ENCODE measurements at places on chromosomes 2 and 18.
A peak's percentile ranks its signal among the peaks of the same experiment; 100 is the strongest.

GRCh38 chr18:57589161-57589560, 2.7 kb upstream of the FECH start:
- DNase-seq = no peak

DNA sequence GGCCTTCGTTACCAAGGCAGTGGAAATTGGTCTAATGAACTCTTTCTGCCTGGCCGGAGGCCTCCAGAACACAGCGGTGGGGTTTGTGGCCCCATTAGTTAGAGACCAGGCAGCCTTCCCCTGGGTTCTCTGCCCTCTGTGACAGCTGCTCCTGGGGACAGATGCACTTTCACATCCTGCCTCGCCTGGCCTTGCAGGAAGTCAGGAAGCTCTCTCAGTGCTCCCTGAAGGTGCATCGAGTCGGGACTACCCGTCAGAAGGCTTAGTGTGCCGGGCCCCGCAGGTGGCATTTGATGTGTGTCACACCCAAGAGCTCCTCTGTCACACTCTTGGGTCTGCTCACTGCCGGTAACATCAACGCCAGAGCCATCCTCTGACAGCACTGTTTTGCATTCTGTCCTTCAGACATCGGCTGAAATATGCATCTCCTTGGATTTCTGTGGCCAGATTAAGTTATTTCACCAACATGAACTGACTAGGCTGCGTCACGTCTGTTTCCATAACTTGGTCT, 158.3 kb downstream of the LDLRAD4 start:
- no peak for DNase-seq

GRCh38 chr2:171550613-171551012, 28.3 kb downstream of the CYBRD1 start:
- DNase-seq = no peak

DNA sequence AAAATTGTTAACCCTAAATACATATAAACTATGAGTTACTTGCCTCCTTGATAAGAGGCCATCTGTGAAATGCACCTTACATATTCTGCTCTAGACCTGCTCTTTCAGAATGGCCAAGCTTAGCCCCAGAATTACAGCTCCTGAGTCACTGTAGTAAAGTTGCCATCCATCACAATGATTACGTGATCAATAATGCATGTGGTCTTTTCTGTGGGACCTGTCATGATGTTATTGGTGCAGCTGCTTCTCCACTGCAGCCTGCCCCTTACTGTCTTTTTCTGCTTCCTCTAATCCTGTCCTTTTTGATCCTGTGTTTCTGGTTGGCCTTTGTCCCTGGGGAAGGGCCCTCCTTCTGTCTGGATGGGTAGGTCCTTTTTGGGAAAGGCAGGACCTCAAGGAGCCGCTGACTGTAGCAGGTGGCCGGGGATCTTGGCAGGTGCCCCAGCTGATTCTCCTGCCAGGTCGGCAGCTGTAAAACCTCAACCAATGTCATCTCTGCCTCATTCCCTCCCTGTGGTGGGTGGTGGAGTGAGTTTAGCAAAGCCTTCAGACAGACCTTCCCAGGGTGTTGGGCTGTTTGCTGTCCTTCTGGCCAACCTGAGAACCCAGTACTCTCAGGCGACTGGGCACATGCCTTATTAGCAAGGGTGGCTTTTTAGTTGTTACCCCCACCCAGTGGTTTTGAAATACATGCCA, 126.2 kb upstream of the EML6 start:
- no peak for DNase-seq

DNA sequence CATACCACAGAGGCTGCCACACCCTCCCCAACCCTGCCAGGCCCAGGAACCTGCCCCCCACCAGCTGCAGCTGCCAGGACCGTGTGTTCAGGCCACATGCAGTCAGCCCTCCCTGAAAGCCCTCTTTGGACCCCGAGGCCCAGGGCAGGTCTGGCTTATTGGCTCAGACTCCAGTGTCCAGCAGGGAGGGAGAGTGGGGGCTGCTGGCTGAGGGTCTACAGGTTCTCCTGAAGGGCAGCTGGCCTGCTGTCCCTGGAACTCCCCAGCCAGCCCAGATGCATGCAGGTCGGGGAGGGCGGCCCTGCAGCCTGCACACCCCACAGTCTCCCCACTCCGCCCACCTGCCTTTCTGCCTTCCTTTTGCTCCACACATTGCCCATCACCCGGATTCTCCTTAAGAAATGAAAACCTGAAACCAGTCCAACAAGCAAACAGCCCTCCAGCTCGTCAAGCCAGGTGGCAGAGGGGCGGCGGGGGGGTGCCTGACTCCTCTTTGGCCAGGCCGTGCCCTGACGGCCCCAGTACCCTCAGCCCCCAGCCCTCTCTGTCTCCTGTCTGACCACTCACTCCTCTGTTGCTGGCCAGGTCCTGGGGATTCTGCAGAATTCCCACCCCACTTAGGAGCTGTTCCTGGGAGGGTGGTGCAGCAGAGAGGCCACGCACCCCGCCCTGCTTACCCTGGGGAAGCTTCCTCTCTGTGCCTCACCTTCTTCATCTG, 18.0 kb downstream of the GPR35 start:
- no peak for DNase-seq

DNA sequence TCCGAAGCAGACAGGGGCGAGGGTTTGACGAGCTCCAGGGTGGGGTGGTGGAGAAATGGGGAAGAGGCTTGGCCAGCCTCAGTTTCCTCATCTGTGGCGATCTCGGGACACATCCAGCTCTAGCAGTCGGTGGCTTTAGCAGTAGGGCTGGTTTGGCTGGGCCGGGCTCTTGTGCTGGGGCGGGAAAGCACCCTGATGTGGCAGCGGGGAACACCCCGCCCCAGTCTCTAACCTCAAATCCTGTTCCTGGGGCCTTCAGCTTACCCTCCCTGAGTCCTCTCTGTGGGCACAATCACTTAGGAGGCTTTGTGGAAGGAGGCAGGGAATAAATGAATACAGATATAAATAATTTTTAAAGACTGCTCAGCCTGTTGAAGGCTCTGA, 26.5 kb upstream of the MCFD2 start:
- DNase-seq = no peak

GRCh38 chr2:100629309-100629708, 66.5 kb downstream of the PDCL3 start:
- DNase-seq = no peak

DNA sequence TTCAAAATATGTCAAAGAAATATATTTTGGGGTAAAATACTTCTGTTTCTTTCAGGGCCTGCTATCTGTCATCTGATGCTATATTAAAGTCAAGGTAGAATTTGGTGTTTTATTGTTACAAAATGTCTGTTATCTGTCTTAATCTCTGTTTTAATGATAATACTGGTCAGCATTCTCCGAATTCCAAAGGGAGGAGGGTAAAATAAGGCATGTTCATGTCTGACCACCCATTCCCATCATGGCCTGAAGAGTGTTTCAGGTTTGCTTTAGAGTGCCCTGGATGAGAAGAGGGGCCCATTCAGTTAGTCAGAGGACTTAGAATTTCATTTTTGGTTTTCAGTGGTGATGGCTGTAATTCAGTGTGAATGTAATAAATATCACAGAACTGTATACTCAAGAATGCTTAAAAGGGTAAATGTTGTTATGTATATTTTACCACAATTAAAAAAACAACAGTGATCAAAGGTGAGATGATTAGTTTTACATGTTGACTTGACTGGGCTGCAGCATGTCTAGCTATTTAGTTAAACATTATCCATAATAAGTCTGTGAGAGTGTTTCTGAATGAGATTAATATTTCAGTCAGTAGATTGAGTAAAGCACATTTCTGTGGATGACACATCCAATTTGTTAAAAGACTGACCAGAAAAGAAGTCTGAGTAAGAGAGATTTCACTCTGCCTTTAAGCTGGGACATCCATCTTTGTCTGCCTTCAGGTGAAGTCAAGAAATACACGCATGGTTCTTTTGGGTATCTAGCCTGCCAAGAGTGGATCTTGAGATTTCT, 467.9 kb upstream of the SYT4 start:
- no peak for DNase-seq

GRCh38 chr18:59927246-59927825, 27.5 kb downstream of the PMAIP1 start:
- DNase-seq = no peak

- DNase-seq = no peak
Measured at GRCh38 chr18:50177294-50177992, 17.5 kb downstream of the MYO5B start.

- peak; percentile 98 for DNase-seq
Measured at GRCh38 chr2:190863946-190864345, 16.7 kb upstream of the GLS start.

- DNase-seq = no peak
Measured at GRCh38 chr2:144935736-144936135, 415.8 kb upstream of the ZEB2 start.

DNA sequence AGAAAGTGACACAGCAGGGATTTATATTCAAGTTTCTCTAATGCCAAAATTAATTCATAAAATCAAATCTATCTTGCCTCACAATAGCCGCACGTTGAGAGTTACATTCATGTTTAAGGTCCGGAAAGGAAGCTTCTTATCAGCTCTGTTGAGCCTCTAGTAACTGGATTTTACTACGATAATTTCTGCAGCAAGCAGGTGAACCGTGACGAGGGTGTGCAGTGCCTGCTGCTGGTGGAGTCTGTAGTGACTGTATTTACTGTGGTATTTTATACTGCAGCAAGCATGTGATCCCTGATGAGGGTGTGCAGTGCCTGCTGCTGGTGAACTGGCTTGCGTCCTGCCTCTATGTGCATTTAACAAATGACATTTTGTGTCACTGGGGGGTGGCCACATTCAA, 120.0 kb downstream of the SNTG2 start:
- no peak for DNase-seq

DNA sequence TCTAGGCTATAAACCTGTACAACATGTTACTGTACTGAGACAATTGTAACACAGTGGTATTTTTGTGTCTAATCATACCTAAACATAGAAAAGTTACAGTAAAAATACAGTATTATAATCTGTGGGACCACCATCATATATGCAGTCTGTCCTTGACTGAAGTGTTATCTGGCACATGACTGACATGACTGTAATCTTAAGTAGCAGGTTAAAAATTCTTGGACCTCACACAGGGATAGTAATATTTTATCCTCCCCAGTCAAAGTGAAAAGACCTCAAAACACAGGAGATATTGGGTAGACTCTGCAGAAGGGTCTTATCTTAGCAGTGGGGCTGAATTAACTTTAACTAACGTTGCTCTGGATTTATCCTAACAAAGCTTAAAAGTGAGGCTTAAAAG, 4.9 kb upstream of the SCN9A start:
- DNase-seq = no peak

GRCh38 chr2:118148809-118149208, 60.5 kb downstream of the INSIG2 start:
- DNase-seq = no peak

GRCh38 chr2:62305421-62306176, 109.7 kb downstream of the B3GNT2 start:
- no peak for DNase-seq

- DNase-seq = no peak
Measured at GRCh38 chr2:24228470-24228869, 53.6 kb downstream of the FAM228A start.

DNA sequence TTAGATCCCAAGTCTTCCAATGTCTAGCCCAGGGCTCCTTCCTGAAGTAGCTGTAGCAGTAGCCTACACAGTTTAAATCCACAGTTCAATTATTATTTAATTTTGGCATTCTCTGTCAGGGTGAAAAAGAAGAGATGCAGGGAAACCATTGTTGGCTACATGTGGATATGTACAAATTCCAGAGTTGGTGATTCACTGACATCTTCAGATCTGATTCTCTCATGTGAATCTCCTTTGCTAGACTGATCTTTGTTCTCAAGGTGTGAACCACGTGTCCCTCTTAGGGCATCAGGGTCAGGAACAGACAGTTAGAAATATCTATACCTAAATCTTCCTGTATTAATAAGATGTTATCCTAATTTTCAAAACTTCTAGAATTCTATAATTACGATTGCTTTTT, 36.7 kb downstream of the ADCYAP1 start:
- no peak for DNase-seq

DNA sequence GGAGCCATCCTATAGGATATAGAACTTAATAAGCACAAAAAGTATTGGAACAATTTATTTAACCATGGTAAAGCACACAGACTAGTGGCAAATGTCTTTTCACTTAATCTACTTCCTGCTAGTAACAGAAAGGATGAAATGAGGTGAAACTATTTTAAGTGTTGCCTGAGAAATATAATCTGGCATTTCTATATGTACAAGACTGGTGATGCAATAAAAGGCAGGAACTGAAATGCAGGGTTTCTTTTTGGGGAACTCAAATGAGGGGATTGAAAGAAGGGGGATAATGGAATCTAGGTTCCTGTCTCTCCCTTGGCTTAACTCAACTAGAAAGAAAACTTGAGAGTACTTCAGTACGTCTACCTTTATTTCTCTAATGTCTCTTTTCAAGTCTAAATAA, 122.3 kb downstream of the MEMO1 start:
- DNase-seq = no peak
